Transverse colon (tissue), 4 donors: ENCODE measurements at places on chromosomes 7 and 10.

DNA sequence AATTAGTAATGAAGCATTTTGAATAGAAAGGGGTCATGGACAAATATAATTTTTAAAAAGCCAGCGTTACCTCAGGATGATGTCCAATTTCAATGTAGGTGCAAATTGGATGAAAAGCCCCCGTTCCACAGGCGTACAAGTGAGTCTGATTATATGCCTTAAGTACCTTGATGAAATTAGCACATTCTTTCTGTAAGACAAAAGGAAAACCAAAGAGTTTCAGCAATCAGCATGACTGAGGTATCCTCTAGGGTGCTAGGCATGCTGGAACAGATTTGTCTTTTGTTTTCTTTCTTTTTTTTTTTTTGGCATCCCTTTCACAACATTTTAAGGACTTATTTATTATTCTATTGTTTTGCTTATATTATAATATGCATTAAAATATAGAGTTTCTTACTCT is 84.2 kb downstream of the SEMA3A start:
- DNase-seq: no peak

DNA sequence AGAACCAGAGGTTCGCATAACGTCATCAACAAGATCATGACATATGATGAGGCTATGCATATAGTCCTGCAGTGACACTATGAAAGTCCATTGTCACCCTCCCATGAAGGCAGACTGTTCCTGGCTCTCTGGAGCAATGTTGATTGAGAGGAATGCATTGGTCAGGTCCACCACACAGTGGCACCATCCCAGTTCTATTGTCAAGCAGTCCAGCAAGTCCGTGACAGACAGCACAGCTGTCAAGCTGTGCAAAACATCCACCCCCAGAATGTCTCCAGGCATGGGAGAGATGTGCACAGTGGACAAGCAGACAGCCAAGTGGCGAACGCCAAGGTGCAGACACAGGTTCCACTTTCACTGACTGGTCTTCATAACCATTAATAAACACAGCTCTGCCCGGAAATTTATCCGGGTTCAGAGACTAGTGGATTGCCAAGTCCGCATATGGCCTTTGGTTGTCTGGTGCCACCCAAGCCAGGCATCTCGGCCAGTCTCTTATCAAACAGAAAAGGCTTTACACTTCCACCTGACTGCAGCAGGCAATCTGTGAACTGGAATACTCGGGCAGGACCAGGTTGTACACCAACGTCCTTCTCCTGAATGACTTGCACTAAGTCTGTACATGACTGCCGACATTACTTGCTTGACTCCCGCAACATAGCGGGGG is 7.2 kb downstream of the RNF133 start:
- DNase-seq: no peak

- peak; percentile 27 for DNase-seq
These were observed 30.6 kb upstream of the PCBD1 start for GRCh38 chr10:70918851-70919530.

- no peak for DNase-seq
These were observed 49.1 kb downstream of the ATXN7L1 start for GRCh38 chr7:105827151-105827875.

- no peak for DNase-seq
These were observed 45.3 kb upstream of the SVIL start for GRCh38 chr10:29680091-29680490.

- DNase-seq: no peak
These were observed 27.4 kb downstream of the UCMA start for GRCh38 chr10:13206546-13207443.

DNA sequence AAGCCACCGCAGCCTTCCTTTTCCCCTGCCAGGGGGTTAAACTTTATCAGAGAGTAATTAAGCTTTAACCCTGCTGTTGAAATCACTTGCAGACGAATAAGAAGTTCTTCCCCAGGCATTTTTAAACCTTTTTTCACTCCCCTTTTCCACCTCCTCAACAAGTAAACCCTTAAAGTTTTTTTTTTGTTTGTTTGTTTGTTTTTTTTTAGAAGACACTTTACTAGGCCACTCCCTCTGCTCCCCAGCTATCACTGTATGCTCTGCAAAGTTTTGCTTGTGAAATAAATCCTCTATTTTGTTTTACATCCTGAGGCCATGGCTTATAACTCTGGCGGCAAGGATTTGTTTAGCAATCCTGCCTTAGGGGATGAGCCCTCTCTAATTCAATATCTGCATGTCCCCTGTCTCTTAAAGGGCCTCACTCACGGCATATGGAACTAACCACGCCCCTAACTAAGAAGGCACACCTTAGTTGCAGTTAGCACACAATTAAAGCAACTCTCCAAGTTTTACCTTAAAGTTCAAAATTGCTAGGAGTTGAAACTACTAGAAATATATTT is 1354.7 kb upstream of the LRRTM3 start:
- no peak for DNase-seq
